ENCODE measurements at places on chromosomes 12 and 14. TPM values are rescaled to one million over a fixed set of nuclear protein-coding genes. Genes with fewer than 3 reads are reported as not detected.

DNA sequence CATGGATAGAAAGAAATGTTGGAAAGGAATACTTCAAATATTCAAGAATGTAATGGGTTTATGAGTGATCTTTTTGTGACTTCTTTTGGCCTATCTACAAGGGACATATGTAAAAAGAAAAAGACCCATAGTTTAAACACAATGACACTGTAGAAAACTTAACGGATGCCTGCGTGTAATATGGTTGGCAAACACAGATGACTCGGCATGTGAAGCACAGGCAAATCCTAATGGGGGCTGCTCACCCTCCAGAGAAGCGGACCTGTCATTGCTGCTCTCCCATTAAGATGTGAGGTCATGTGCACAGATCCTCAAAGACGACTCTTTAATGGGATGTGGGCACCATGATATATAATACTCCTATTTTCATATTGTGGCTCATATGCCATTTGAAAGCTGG lies 366.6 kb upstream of the TMEM132C start:
- no peak for DNase-seq

DNA sequence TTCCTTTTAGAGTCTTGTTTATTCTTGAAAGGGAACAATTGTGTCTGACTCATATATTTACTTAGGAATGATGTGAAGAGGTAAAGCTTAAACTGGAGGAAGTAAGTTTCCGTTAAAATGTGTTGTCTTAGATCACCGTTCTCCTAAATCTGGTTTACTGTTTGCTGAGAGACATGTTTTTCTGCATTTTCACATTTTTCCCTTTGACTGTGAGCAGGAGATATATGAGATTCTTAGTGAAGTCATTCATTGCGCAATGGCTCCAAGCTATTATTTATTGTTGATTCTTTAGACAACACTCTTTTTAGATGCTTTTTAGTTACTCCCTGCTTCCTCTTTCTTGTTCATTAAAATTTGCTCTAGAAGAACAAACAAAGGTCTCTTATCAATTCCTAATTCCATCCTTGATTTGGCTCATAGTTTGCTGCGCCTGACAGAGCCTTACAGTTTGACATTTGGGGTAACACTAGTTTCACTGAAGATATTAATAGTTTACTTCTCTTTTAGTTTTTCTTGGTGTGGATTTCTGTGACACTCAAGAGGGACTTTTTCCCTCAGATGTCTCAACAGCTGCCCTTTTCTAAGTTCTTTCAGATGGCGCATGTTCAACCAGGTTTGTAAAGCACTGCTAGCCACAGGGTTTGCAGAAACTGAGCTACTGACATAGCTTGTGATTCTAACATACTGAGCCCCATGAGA lies 11.4 kb downstream of the CLECL1 start:
- peak; percentile 25 for DNase-seq

GRCh38 chr12:90037740-90038139 lies 329.1 kb upstream of the ATP2B1 start:
- DNase-seq: peak; percentile 20

DNA sequence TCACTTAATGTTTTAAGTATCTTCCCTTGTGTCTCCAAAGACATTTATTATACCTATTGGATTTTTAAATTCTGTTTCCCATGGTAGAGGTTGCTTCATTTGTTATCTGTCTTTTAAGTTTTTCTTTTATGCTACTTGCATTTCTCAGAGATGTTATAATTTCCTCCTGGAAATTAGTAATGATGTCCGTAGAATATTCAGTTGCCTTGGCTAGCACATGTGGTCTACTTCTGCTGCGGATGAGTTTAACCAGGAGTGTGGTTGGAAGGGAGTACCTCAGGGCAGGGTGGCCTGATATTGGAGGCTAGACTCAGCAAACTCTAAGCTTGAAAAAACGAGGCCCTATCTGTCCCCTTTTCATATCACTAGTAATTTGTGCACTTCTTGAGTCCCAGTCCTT lies 8.8 kb upstream of the EVL start:
- DNase-seq: no peak

DNA sequence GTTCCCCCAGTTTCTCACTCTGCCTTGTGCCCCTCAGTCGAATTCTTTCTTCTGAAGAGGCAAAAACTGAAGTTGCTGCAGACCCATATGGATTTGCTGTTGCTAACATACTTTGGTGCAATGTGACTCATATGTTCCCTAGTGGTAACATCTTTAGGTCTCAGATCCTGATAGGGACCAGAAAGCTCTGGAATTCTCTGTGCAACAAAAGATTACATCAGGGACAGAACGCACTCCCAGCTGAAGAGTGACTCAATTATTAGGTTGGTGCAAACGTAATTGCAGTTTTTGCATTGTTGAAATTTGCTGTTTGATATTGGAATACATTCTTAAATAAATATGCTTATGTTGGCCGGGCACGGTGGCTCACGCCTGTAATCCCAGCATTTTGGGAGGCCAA lies 8.2 kb upstream of the DHRS2 start:
- DNase-seq: no peak

- no peak for DNase-seq
These were observed 404.3 kb upstream of the NOVA1 start for GRCh38 chr14:27002179-27002578.

- no peak for DNase-seq
These were observed 21.9 kb upstream of the HIP1R start for GRCh38 chr12:122813310-122813713.

- no peak for DNase-seq
These were observed 173.6 kb downstream of the CALM1 start for GRCh38 chr14:90570461-90570860.

DNA sequence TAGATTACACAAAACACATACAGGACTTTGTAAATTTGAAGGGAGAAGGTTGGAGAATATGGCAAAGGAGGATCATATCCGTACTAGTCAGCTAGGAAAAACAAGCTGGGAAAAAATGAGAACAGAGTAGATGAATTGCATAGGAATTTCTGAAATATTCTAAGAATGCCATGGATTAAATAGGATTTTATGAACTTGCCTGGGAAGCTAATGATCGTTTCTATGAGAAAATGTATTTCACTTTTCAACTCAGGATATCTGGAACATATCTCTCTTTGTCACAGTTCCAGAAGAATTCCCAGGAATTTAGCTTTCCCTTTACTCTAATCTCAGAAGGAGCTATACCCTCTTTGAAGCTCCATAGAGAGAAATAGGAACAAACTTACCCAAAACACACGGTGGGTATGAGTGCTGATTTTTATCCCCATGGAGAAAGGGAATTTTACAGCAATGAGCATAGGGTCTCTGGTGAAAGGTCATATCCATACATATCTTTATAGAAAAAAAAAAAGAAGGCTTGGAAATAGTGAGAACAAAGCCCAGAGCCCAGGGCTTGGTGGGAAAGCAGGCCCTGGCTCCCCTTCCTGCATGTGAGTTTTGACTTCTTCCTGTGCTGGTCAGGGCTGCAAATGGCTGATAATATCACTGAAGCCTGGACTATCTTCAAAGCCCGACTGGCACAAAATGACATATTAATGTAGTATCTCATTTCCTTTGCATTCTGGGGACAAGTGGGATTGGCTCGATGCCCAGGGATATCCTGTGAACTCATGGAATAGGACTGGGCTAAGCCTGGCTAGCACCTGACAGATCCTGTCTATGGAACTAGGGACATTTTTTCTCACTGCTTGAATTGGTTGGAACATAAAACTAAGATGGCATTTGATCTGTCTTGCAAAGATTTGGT lies 136.3 kb downstream of the AEBP2 start:
- DNase-seq: peak; percentile 70

- DNase-seq: no peak
These were observed 5.2 kb downstream of the KRT86 start for GRCh38 chr12:52279422-52280318.

ITGA5 gene
- 62.4 TPM for polyA plus RNA-seq

KRT74 gene
- not detected for polyA plus RNA-seq

CYP27B1 gene
- 0.99 TPM for polyA plus RNA-seq

TAS2R43 gene
- 0.80 TPM for polyA plus RNA-seq

SPTB gene
- polyA plus RNA-seq: 8.0 TPM

B4GALNT1 gene
- 1.2 TPM for polyA plus RNA-seq

BICDL1 gene
- polyA plus RNA-seq: 2.8 TPM

KRT78 gene
- polyA plus RNA-seq: not detected

MIP gene
- not detected for polyA plus RNA-seq

FBXO21 gene
- polyA plus RNA-seq: 42.8 TPM

LMNTD1 gene
- 1.3 TPM for polyA plus RNA-seq
